ENCODE measurements at places on chromosomes 5 and 9.

DNA sequence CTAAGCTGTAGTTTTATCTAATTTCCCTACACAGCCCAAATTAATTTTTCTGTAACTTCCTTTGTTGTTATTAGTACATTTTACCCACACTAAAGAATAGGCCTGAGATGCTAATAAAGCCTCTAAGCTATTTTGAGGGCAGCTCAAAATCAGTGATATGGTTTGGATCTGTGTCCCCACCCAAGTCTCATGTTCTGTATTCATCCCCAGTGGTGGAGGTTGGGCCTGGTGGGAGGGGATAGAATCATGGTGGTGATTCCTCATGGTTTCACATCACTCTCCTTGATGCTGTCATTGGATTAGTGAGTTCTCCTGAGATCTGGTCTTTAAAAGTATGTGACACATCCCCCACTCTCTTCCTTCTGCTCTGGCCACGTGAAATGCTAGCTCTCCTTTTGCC is 27.3 kb downstream of the LURAP1L start:
- no peak for DNase-seq

GRCh38 chr5:66242050-66242715 is 98.1 kb downstream of the SREK1 start:
- no peak for DNase-seq

DNA sequence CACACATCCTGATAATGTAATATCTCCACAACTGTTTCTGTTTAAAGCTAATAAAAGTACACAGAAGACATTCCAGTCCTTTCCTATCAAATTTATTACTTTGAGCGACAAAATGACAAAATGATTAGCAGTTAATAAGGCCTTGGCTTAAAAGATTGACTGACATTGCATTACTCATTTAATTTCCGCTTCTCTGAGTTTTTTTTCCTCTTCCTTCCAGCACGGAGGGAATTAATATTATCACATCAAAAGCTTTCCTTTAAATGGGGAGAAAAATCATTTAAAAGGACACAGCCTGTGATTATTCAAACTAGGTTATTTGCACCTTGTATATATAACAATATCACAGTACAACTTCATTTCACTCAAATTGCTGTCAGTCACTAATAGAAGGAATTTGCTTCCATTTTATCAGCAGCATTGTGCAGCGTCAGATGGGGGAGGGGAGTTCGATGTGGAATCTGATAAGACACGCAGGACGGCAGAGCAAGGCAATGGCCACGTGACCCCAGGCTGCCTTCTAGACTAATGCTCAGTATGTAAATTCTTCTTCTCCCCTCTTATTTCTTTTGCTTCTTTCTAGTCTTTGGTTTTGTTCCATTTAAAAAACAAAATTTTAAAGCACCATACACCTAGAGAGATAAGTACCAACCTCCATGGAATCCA is 400.5 kb downstream of the IRX1 start:
- DNase-seq, result no peak

DNA sequence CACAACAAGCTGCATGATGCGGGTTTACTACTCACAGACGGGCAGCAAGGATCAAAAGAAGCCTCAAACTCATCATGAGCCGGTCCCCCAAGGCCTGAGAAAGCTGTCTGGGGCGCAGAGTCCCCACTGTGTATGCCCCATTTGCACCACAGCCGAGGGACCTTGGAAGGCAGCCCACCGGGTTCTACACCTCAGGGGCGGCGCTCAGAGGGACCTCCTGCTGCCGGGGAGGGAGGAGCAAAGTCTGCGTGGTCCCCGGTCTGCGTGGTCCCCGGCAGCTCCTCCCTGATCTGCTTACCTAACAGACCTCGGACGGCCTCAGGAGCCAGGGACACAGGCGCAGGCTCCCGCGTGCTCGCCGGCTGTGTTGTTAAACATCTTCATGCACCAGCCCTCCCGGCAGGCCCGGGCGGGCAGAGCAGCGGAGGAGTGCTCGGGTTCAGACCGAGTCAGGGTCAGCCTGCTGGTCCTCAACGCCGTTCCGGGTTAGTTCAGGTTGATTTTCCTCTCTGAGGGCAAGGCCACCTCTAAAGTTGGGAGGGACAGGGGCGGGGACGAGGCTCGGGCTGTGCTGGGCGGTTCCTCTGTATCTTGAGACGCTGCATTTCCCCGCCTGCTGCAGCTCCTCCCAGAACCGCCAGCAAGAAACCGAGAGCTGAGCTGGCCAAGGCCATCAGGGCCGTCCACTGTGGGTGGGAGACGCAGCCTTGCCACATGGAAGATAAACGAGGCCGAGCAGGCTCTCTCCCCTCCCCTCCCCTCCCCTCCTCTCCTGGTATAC is 74.6 kb downstream of the MRPL36 start:
- DNase-seq, result no peak

- no peak for DNase-seq
Observed at GRCh38 chr5:166285361-166285760, 2006.1 kb upstream of the WWC1 start.

DNA sequence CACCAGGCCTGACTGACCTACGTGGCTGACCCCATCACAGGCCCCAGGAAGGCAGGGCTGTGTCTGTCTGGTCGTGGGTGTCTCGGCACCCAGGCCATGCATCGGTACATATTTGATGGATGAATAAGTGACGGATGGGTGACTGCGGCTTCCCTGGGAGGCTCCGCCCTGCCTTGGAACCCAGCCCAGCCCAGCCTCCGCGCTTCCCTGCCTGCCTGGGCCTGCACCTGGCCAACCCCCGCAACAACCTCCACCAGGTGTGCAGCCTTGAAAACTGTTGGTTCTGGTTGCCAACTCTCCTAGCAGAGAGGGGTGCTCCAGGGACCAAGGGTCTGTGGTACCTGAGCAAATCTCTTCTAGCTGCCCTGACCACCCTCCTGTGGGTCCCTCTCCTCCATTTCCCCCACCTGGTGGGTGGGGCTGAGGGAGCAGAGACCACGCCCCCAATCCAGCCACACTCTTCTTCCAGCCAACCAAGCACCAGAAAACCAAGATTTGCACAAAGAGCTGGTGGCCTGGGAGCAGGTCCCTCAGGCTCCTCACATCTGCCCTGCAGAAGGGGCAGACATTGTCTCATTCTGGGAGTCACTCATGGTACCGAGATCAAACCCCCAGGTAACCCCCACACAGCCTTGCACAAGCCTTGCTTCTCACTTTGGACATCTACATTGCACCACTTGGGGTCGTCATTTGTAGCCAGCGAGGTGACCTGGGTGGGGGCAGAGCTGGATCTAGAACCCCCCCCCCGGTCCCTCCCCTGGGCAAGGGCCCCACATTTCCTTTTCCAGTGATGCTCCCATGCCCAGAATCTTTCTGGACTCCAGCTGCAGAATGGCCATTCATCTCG is 100.6 kb upstream of the IER5L start:
- DNase-seq, result no peak

- no peak for DNase-seq
Observed at GRCh38 chr9:109422641-109423040, 75.5 kb downstream of the PTPN3 start.

DNA sequence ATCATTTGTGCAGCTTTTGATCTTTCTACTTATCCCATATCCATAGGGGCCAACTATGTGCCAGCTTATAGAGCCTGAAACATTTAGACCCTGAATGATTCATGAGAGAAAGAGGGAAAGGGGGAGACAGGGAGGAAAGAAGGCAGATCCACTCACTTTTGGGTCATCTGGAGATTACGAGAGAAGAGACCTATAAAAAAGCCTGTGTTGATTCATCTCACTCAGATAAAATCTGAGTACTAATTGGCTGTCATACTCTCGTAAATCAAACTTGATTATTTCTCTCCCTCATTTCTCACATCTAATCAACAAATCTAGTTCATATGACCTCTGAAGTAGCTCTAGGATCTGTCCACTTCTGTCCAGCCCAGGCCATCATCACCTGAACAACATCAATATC is 137.1 kb downstream of the ARL15 start:
- no peak for DNase-seq

All from stimulated activated CD4-positive, alpha-beta T cell treated with anti-CD3 and anti-CD28 coated beads, Interleukin-1b, Interleukin-23, amount 100 ng/mL, for 1 hour (primary cell).